ENCODE measurements at places on chromosomes 6 and 20.

DNA sequence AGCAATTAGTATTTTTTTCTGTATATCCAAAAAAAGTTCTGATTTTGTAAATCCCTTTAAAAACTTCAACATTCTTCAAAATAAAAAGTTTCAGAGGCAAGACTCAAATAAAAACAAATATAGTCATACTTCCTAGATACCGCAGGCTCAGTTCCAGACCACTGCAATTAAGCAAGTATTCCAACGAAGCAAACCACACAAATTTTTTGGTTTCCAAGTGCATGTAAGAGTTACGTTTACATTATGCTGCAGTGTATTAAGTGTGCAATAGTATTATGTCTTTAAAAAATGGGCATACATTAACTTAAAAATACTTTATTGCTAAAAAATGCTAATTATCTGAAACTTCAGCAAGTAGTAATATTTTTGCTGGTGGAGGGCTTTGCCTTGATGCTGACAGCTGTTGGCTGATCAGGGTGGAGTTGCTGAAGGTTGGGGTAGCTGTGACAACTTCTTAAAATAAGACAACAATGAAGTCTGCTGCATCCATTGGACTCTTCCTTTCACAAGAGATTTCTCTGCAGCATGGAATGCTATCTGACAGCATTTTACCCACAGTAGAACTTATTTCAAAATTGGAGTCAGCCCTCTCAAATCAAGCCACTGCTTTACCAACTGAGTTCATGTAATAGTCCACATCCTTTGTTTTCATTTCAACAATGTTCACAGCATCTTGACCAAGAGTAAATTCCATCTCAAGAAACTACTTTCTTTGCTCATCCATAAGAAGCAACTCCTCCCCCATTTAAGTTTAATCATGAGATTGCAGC, 46.0 kb downstream of the PHIP start:
- DNase-seq = peak; percentile 28

- DNase-seq = peak; percentile 72
Observed at GRCh38 chr6:30722280-30723112, 2.3 kb downstream of the TUBB start.

- DNase-seq = peak; percentile 60
Observed at GRCh38 chr6:12269110-12269509, 21.1 kb upstream of the EDN1 start.

GRCh38 chr6:52221302-52221701, 23.0 kb downstream of the IL17F start:
- DNase-seq = no peak

- DNase-seq = peak; percentile 15
Observed at GRCh38 chr6:158185729-158186456, 17.7 kb downstream of the GTF2H5 start.

DNA sequence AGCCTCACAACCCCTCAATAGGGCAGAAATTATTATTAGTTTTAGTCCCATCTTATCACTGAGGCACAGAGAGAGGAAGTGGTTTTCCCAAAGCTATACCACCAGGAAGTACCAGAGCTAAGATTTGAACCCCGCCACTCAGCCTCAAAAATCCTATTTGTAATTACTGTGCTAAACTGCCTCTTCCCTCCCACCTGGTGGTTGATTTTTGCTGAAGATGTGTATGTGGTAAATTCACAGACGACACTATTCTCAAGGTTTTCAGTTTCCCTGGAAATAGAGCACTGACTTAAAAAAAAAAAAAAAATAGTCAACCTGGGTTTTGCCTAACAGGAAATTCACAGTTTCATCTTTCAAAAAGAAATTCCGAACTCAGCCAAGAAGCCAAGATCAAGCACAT, 57.9 kb downstream of the TSHZ2 start:
- DNase-seq = no peak

GRCh38 chr20:6604179-6604578, 163.3 kb upstream of the BMP2 start:
- no peak for DNase-seq

Data from MV-4-11 (cell line).